ENCODE measurements at places on chromosomes 5 and 9.

- DNase-seq: peak; percentile 40
Observed at GRCh38 chr5:157747173-157747740, 3.7 kb downstream of the LSM11 start.

GRCh38 chr5:43412644-43413043 is 453 bp upstream of the CCL28 start:
- DNase-seq: peak; percentile 43

DNA sequence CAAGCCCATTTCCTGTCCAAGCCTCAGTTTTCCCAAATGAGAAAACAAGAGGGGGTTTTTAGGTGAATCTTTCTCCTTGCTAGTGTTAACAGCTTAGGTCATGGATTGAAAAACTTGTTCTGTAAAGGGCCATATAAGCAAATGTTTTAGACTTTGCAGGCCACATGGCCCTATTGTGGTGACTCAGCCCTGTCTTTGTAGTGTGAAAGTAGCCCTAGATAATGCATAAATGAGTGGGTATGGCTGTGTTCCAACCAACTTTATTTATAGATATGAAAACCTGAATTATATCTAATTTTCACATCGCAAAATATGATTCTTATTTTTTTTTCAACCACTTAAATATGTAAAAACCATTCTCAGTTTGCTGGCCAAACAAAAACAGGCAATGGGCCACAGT is 6.9 kb upstream of the BARX1 start:
- DNase-seq: no peak

DNA sequence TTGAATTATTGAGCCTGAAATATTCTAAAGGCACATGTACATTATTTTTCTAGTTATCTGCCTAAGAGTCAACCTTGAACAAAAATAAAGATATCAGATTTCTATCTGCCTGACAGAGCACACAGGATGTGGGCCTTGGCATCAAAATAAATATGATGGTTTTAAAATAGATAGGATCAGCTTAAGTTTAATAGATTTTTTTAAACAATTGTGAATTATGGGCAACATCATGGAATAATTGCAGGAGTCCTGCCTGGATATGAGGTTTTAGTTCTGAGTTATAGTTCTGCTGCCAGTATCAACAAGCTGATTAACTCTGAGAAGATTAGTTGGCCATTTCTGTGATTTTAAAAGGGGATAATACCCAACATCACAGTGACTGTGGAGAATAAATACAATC is 107.0 kb upstream of the PCA3 start:
- DNase-seq: no peak

GRCh38 chr5:129853588-129853987 is 50.7 kb upstream of the CHSY3 start:
- DNase-seq: no peak

DNA sequence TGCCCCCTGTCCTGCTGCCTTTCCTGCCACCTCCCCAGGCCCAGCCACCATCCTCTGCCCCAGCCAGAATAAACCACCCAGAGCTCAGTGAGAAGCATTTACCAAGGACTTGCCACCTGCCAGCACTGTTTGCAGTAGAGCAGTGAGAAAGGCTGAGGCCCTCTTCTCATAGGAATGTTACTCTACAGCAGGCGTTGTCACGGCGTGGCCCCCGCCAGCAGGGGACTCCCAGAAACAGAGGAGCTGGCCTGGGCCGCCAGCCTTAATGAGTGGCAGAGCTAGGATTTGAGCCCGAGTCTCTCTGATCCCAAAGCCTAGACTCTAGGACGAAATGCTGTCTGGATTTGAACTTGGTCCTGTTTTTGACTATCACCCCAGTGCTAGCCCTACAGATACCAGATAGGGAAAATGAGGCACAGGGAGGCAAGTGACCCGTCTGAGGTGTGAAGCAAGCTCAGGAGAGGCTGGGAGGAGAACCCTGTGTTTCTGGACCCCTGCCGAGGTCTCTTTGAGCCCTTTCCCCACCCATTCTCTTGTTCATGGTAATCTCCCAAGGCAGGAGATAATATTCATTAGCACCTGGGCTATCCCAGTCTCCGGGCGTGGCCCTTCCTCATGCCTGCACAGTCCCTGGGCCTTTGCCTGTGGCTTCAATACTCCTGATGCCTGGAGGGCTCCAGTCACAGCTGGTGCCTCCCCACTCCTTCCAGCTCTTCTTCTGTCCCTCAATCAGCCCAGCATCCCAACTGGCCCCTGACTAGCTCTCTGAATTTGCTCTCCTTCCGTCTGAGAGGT is 30.7 kb downstream of the HRH2 start:
- no peak for DNase-seq

- DNase-seq: no peak
Observed at GRCh38 chr9:132699956-132700355, 29.7 kb downstream of the GTF3C4 start.

GRCh38 chr5:119347574-119347973 is 8.2 kb upstream of the TNFAIP8 start:
- no peak for DNase-seq

DNA sequence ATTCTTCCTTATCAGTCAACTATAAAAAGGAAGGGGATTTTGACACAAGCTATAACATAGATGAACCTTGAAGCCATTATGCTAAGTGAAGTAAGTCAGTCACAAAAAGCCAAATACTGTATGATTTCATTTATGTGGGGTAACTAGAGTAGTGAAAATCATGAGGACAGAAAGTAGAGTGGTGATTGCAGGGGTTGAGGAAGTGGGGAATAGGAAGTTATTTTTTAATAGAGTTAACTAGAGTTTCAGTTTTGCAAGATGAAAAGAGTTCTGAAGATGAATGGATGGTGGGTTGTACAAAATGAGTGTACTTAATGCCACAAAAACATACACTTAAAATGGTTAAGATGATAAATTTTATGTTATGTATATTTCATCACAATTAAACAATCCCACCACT is 65.4 kb upstream of the FAM174A start:
- DNase-seq: no peak

DNA sequence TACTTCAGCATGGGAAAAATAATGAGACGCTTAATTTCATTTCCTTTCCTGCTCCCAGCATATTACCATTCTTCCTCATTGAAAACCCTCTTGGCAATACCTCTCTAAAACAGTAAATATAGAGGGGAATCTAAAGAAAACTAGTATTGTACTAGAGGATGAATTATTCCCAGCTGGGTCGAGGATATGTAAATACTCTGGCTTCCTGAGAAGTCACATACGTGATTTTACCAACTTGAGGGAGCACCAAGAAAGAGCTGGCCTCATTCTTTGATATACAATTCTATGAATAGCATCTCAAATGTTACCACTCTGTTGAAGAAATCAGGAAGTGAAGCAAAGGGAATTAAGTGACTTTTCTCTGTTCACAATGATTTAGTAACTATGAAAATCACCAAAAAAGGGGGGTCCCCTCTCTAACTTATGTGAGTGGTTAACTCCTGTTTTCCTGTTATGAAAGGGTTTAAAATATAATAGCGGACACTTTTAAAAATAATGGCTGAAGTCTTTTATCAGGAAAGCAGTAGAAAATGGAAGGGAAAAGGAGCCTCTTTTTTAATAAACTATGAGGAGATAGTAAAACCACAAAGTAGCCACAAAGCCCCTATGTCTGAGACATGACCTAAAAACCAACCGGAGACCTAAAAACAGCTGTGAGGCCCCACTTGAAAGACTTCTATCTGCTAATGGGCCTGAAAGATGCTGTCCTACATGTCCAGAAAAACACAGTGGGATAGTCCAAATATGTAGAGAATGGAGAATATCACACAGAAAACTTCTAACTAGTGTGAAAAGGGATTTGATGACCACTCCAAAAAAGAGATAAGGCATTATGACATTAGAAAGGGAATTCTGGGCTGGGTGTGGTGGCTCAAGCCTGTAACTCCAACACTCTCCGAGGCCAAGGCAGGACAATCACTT is 42.6 kb downstream of the LPAR1 start:
- no peak for DNase-seq

- DNase-seq: no peak
Observed at GRCh38 chr9:136017289-136018190, 56.4 kb upstream of the UBAC1 start.

DNA sequence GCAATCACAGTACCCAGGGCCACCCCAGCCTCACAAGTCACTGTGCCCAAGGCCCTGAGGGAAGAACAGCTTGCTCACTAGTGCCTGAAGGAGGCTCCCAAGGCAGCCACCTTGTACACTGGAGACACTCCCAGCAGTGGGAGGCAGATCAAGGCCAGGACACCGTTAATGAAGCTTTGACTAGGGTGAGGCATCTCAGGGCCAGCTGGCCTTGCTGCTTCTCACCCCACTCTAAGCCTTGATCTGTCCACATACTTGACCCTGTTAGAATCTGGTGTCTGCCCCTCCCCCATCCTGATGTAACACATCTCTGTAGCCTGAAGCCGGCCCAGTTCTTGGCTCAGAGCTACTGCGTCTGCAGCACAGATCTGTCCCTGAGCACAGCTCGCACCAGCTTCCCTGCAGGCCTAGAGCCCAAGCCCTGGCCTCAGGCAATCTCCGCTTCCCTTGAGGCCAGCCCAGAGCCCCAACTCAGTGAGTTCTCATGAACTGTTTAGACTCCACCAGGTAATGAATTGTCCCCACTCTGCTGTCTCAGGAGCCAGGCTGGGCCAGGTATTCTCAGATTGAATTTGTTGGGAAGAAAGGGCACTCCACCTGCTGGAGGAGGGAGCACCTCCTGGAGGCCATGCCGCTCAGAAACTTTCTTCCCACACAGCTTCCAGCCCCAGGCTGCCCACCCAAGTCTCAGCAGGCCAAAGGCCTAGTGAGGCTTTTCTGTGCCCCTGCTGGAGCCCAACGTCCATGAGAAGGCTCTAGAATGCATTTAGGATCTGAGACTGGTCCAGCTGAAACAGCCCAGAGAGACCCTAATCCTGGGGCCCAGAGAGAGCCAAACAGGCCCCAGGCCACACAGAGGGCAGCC is 13.4 kb upstream of the JADE2 start:
- DNase-seq: no peak

DNA sequence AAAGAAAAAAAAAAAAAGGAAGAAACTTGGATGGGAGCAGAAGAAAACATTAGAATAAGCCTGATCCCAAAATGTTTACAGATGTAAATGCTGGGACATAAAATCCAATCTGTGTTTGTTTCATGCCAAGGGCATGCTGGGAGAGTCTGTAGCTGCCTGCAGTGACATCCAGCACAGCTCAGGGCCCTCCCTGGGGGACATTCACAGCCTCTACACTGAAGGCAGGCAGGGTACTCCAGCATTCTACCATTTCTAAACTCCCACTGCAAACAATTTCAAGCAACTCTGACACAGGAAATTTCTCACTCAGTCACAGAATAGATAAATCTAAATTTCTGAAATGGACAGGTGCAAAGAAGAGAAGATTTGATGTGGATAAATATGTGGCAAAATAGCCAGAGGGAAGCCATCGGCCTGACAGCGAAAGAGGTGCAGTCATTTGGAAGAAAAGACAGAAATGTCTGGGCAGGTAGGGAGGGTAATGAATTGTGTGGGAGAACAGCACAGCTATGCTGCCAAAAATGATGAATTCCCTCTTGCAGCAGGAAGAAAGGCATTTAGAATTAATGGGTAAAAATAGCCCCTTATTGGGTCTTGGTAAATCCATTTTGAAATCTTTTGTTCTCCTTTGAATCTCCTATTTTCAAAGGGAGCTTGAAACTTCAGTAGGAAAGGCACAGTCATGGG is 199.4 kb downstream of the MED10 start:
- no peak for DNase-seq

DNA sequence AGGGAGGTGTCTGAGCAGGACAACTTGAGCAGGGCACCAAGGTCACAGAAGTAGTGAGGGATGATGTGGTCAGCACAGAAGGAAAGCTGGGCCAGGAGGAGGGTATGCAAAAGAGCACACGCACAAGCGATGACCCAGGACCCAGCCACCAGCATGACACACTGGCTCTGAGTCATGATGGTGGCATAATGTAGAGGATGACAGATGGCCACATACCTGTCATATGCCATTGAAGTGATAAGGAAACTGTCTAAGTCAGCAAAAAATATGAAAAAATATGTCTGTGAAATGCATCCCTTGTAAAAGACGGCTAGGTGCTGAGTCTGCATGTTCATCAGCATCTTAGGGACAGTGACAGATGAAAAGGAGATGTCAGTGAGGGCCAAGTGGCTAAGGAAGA is 380 bp downstream of the OR1J1 start:
- no peak for DNase-seq

- no peak for DNase-seq
Observed at GRCh38 chr9:127943731-127944144, 6.1 kb upstream of the DPM2 start.

DNA sequence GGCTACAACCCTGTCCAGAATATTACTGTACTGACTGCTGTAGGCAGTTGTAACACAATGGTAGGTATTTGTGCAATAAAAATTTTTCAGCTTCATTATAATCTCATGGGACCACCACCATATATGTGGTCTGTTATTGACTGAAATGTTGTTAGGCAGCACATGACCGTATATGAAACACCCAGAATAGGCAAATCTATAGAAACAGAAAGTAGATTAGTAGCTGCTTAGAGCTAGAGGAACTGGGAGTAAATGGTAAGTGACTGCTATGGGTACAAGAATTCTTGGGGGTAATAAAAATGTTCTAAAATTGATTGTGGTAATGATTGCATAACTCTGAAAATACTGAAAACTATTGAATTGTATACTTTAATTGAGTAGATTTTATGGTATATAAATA is 185.7 kb downstream of the ESM1 start:
- no peak for DNase-seq

All from NCI-H1417 treated with DMSO at 0.1 percent for 48 hours (cell line).